Endothelial cell (in vitro differentiated cells): ENCODE measurements at places on chromosomes 3 and 15.
A peak's percentile ranks its signal among the peaks of the same experiment; 100 is the strongest.

- no peak for DNase-seq
Observed at GRCh38 chr15:49458145-49458544, 35.1 kb downstream of the FGF7 start.

- DNase-seq, result no peak
Observed at GRCh38 chr3:64717872-64718613, 30.2 kb upstream of the ADAMTS9 start.

DNA sequence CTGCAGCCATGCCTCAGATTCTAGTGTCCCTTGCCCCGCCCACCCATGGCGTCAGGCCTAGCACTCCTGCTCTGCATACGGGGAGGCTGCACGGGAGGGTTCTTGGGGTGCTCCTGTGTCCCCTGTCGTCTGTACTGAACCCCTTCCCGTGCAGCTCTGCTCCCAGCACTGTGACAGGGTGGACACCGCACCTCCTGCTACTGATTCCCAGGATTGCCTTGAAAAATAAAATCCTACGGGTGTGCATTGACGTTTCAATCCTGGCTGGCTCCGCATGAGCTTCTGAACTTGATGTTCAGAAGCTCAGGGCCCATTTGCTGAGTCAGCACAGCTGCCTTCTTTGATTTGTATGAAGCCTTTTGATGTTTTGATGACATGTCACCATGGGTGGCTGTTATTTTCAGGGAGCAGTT is 176.4 kb downstream of the APBA2 start:
- DNase-seq, result no peak

GRCh38 chr3:32140943-32141342 is 34.5 kb downstream of the GPD1L start:
- no peak for DNase-seq

DNA sequence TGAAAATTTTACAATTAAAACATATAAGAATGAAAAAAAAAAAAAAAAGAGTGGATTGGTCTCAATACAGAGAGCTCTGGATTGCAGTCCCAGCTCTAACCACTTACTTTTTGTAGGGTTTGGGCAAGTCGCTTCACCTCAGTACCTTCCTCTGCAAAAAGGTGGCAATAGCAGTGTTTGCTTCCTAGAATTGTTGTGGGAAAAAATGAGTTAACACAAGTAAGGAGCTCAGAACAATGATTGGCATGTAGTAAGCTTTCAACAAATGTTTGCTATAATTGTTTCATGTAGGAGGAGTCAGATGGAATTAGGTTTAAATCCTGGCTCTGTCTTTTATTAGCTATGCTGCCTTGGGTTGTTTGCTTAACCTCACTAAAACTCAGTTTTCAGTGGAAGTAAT is 425.2 kb upstream of the TBL1XR1 start:
- DNase-seq, result no peak

DNA sequence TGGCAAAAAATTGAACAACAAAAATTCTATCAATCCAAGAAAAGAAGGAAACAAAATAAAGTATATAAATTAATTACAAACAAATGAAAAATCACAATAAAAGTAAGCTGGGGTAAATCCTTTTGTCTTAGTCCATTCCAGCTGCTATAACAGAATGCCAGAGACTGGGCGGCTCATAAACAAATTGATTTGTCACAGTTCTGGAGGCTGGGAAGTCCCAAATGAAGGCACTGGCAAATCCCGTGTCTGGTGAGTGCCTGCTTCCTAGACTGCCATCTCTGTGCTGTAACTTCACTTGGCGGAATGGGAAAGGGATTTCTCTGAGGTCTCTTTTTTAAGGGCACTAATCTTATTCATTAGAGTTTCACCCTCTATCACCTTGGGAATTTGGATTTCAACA is 53.6 kb upstream of the RPL35A start:
- DNase-seq, result no peak

DNA sequence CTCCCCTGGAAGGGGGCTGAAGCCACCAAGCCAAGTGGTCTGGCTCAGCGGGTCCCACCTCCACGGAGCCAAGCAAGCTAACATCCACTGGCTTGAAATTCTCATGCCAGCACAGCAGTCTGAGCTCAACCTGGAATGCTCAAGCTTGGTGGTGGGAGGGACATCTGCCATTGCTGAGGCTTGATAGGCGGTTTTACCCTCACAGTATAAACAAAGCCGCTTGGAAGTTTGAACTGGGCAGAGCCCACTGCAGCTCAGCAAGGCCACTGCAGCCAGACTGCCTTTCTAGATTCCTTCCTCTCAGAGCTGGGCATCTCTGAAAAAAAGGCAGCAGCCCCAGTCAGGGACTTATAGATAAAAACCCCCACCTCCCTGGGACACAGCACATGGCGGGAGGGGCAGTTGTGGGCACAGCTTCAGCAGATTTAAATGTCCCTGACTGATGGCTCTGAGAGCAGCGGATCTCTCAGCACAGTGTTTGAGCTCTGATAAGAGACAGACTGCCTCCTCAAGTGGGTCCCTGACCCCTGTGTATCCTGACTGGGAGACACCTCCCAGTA is 23.2 kb upstream of the IGSF10 start:
- DNase-seq, result no peak

DNA sequence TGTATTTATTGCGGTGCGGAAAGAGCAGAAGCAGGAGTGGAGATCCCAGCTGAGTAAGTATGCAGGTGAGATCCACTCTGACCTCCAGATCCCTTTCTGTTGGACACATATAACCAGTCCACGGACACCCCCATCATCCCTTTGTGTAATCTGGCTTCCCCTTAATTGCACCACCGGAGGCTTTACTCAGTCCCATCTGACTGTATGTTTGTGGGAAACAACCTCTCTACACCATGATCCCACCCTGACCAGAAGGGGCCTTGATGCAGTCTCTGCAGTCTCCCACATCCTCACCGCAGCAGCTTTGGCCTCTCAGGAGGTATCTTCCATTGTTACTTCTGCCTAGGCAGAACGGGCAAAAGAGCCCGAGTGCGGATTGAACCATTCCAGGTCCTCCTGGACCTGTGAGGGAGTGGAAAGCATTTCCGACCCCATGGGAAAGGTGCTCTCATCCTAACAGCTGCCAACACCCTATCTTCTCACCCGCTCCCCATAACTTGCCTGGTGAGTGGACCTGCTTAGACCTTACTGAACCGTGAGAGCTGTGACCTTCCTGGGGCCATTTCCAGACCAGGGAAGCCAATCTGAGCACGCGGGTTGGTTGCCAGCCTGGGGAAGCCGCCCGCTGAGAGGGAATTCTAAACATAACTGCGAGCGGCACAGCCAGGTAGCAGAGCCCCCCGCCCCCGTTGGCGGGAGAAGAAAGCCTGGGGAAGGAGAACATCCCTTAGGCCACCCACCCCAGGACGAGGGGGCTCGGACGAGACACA is 1.1 kb downstream of the SLCO2A1 start:
- DNase-seq, result no peak

DNA sequence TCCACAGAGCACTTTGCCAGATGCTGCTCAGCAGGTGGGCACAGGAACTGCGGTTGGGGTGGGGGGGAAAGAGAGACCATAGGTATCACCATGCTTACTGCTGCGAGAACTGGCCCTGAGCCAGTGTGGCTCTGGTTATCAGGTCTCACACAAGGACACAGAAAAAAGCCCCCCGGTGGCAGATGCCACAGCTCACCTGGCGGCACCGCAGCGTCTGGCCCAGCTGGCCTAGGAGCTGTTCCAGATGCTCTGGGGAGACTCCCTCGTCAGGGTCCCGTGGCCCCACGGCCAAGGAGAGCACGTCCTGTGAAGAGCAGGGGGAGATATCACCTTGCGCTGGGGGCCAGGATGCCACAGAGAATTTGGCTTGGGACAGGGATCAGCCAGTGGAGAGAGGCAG is 10.8 kb downstream of the CDAN1 start:
- DNase-seq, result no peak

GRCh38 chr3:96086018-96086417 is 728.4 kb upstream of the EPHA6 start:
- DNase-seq, result no peak

- DNase-seq, result no peak
Observed at GRCh38 chr15:90787881-90788280, 70.7 kb downstream of the BLM start.

GRCh38 chr15:98804057-98804380 is 155.7 kb downstream of the IGF1R start:
- DNase-seq, result no peak

GRCh38 chr3:115655761-115656282 is 32.5 kb downstream of the GAP43 start:
- no peak for DNase-seq

- no peak for DNase-seq
Observed at GRCh38 chr3:150673966-150674365, 29.8 kb downstream of the ERICH6 start.

DNA sequence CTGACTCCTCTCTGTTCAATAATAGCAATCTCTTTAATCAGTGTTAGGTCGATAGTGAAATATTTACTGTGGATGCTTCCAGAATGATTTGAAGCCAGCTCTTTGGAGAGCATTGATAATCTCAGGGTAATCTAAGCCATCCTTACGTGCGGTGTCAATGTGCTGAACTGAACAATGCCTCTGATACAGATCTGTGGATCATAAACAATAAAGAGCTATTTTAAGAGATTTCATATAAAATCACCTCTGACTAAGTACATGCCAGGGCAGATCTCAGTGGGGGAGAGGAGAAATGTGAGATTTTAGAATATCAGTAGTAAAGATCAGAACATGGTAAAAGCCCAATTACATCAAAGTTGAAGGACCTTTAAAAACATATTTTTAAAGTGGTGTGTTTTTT is 319.3 kb upstream of the GBE1 start:
- no peak for DNase-seq

GRCh38 chr15:39580485-39581241 is at the start of gene THBS1:
Gene THBS1, plus strand, starts transcription at chr15:39581079. Its CDS starts 779 bp downstream, at chr15:39581858.
- DNase-seq, result peak; percentile 62

GRCh38 chr3:194585880-194586281 is 47.3 kb downstream of the TMEM44 start:
- no peak for DNase-seq

DNA sequence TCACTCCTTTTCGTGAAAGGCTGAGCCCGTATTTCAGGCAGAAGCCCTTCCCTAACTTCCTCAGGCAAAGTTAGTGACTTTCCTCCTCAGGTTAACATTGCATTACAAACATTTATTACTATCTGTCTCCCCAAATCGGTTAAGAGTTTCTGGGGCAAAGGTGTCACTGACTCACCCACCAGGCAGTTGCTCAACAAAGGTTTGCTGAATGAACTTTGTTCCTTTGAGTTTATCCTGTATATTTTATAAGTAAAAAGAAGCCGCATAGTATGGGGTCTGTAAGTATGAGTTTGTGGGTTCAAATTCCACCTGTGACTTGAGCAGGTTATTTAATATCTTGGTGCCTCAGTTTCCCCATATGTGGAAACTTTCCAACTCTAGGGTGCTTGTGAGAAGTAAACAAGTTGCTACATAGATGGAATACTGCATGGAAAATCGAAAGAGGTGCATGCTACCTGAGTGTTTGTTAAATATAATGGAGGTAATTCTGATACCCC is 177.7 kb downstream of the THRB start:
- DNase-seq, result no peak

- no peak for DNase-seq
Observed at GRCh38 chr3:15685927-15686326, 84.4 kb downstream of the BTD start.

- DNase-seq, result no peak
Observed at GRCh38 chr3:157573281-157573680, 70.1 kb upstream of the VEPH1 start.

- no peak for DNase-seq
Observed at GRCh38 chr3:168117059-168117458, 21.3 kb upstream of the GOLIM4 start.

GRCh38 chr3:53273146-53273670 is 17.4 kb upstream of the TKT start:
- no peak for DNase-seq

DNA sequence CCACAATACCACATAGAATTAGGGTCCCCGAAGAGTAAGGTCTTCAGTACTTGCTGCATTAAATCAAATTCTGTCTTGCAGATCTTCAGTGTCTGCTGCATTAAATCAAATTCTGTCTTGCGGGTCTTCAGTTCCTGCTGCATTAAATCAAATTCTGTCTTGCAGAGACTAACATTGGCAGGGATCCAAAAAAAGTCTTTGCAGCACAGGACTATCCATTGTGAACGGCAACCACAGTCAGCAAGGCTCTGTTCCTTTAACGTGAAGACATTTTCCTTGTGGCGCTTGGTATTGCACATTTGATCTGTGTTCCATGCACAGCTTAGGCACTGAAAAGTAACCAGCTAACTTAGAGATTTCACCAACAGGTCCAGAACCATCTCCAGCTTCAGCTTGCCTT is 46.8 kb upstream of the POMGNT2 start:
- no peak for DNase-seq

DNA sequence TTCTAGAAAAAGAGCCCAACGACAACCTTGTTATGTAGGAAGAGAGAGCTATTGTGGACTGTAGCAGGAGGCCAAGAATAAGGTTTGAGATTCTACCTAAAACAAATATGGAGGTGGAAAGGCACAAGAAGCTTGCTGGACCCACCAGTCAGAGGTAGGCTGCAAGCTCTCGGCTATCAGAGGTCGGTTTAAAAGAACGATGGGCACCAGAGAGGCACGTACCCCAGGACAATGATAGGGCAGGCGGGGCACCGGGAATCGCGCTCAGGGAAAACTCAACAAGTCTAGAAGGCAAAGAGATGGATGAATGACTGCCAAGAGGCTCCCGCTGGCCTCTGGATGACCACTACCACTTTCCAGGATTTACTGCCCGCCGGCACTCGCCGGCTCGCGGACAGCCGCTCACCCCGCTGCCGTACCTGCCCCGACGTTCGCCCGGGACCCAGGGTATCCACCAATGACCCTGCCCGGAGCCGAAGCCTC is 1.1 kb downstream of the HDGFL3 start:
- DNase-seq, result no peak

DNA sequence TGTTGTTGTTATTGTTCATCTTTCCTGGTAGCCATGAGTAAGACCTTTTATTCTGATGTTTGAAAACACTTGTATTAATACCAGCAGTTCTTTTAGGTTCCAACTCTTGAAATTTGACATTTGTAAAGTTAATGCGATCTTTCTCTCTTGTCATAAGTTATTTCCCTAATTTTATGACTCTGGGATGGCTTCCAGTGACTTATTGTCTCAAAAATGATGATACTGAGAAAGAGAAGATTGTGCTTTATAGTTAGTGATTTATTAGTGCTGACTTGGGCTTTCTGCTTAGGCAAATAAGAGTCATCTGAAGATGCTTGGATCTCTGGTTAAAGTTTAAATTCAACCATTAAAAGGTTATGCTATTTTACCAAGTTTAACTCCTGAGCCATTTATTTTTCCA is 715.2 kb downstream of the GRM7 start:
- DNase-seq, result no peak
